ENCODE measurements at places on chromosomes 16 and 17.
A peak's percentile ranks its signal among the peaks of the same experiment; 100 is the strongest.

GRCh38 chr16:74224828-74225612 lies 71.6 kb upstream of the PSMD7 start:
- DNase-seq = peak; percentile 38

GRCh38 chr16:54173490-54173889 lies 113.1 kb downstream of the IRX3 start:
- no peak for DNase-seq

GRCh38 chr16:69109486-69110270 lies 4.2 kb downstream of the HAS3 start:
- DNase-seq = no peak

GRCh38 chr17:33970279-33970678 lies 284.8 kb upstream of the CCL2 start:
- no peak for DNase-seq
